Colonic mucosa (tissue), 4 donors: ENCODE measurements at places on chromosomes 2 and 18.

DNA sequence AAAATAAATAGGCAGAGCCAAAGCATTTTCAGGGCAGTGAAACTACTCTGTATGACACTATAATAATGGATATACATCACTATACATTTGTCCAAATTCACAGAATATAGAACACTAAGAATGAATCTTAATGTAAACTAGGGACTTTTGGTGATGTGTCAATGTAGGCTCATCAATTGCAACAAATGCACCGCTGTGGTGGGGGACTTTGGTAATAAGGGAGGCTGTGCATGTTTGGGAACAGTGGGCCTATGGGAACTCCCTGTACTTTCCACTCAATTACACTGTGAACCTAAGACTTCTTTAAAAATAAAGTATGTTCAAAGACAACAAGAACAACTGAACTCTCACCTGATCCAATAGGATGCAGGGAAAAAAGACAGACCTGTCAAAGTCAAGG, 220.7 kb downstream of the CMPK2 start:
- no peak for DNase-seq

DNA sequence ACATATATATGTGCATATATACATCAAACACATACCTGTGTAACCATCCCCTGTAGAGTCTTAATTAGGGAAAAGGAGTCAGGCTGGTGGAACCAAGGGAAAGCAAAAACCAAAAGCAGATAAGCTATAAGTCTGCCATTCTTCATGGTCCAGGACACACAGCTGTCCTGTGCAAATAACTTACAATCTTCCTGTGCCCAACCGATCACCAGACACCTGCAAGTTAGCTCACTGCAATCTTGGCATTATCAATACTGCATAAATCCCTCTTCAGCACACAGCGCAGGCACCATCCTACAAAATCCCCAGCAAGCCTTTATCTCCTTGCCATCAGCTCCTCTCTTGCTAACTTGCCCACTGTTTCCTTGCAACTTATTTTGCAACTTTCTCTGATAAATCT, 60.8 kb upstream of the DYNAP start:
- no peak for DNase-seq

GRCh38 chr2:196479350-196479749, 160.2 kb upstream of the CCDC150 start:
- no peak for DNase-seq

GRCh38 chr2:217901835-217902378, 100.9 kb downstream of the TNS1 start:
- DNase-seq = no peak

DNA sequence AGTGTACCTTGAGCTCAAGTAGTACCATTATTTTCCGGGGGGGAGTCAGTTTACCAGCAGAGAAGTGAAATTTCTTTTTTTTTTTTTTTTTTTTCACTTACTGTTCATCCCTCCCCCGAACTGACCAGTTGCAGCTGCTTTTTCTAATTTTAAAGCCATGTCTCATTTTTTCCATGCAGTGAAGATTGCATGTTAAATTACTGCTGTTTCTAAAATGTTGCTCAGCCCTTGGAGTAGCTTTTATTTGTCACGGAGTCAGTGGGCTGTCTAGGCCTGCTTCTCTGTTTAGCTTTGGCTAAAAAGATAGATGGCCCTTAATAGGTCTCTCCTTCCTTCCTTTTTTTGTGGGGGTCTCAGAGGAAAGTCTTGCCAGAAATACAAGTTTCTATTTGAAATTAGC, 70.2 kb downstream of the NGEF start:
- DNase-seq = no peak

DNA sequence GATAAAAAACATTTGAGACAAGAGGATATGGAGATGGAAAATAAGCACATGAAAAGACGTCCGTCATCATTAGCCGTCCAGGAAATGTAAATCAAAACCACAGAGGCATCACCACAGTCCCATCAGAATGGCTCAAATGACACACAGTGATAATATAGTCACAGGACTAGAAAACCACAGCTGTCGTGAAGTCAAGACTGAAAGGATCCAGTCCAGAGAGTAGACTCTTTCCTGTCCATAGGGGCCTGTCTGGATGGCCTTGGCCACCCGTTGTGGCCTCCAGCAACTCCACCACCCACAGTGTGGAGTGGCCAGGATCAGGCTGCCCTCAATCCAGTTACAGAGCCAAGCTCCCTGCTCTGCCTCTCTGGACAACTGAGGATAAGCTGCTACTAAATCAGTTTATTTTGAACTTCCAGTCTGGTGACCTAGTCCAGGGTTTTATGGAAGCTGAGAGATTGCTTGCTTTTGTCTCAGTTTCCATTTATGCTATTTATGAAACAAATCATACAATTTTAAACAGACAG, 60.4 kb downstream of the RHOB start:
- DNase-seq = no peak

DNA sequence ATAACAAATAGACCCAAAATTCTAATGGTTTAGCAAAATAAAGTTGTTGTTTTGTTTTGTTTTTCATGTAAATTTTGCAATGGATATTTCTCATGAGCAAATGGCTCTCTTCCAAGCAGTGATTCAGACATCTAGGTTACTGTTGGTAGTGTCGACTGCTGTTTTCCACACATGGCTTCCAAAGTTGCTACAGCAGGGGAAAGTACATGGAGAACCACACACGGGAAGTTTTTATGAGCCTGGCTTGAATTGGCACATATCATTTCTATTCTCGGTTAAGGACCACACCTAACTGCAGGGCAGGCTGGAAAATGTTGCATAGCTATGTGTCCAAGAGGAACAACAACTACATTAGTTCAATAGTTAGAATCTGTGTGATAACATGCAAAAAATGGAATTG, 262.1 kb downstream of the GALNT13 start:
- no peak for DNase-seq

DNA sequence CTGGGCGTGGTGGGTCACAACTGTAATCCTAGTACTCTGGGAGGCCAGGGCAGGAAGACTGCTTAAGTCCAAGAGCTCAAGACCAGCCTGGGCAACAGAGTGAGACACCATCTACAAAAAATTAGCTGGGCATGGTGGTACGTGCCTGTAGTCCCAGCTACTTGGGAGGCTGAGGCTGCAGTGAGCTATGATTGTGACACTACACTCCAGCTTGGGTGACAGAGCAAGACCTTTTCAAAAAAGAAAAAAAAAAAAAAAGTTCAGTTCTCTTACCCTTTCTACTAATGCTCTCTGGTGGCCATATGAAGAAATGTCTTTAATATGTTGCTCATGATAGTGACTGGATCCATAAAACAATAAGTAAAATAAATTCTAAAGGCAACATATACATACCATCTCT, 14.9 kb downstream of the TYW5 start:
- no peak for DNase-seq

DNA sequence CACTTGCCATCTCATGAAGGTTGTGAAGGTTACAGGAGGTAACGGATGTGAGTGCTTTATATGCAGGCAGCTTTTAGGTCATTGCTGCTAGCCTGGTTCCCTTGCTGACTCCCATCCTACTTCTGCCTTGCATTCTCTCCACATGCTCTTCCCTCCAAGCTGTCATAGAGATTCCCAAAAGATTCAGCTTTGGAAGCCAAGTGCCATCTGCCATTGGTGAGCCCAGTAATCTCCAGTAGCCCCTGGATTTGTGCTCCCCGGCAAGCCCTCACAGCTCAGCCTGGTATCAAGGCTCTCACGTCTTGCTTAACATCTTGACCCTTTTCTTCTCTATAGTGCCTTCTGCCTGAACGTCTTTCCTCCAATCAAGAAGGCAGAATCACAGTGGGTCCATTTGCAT, 61.6 kb downstream of the MYT1L start:
- no peak for DNase-seq

DNA sequence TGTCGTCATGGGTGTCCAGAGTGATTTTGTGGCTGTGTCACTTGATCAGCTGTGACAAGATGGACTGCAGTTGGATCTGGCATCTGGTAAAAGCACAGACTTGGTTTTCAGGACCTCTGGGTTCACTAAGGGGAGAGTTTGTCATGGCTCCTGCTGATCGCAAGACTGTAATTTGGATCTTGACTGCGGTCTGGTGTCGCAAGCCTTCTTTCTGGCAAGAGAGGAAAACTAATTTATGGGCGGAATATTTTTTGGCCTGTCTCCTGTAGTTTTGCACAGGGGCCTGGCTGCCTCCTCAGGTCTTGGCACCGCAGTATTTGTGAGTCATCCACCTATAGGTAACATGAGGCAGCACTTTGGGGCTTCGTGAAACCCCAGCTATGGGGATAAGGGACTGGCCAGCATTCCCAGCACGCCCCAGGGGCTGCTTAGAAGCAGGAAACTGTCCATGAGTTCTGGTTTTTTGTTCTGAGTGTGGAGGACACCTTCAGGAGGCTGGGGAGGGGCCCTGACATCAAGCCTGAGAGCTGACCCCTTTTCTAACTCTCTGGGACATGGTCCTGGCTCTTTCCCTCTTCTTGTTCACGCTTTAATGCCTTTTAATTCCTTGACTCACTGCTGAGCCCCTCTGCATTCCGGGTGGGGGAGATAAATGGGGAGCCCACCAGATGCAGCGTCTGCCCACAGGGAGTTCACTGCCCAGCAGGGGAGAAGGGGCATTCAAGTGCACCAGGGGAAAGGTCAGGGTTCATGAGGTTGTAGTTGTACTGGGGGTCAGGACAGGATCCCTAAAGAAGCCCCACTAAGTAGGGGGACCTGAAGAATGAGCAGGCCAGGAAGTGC, 12.2 kb downstream of the SH3BP4 start:
- peak; percentile 13 for DNase-seq
